ENCODE measurements at places on chromosomes 6 and 20.

DNA sequence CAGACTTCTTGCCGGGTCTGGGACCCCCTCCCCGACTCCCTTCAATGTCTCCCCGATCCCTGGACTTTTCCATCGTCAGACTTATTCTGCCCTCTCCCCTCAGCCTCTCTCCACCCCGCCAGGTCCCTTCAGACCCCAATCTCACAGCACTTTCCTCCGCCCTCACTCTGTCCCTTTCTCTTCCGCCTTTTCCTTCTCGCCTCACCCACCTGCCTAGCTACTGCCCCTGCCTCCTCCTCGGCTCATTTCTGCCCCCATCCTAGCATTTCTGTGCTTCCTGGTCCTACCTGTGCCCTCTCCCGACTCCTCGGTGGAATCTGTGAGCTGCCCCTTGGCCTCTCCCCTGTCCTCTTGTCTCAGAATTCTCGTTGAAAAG is 616 bp downstream of the CHMP4B start:
- DNase-seq: no peak

GRCh38 chr6:3721810-3722621 is 29.5 kb downstream of the PXDC1 start:
- DNase-seq: peak; percentile 39

DNA sequence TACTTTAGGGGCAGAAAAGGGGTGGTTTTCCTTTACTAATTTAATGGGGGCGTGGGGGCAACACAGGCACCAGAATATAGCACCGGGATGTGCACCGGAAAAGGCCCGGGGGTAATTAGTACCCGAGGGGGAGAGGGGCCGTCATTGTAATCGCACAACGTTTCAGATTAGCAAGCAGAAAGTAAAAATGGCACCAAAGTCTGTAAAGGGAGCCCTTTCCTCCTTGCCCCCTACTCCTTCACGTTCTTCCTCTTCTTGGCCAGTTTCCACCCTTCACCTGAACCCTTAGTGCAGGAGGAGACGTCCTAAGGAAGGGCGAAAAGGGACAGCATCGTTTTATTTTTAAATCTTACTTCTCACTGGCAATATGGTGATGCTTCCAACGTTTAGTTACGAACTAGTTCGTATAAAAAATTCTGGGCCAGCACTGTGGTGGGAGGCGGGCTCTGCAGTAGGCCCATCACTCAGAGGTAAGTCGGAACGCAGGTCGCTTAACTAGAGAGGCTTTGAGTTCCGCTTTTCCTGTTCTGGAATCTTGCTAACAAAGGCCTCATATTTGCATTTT is 742 bp upstream of the CEP85L start:
- DNase-seq: no peak

DNA sequence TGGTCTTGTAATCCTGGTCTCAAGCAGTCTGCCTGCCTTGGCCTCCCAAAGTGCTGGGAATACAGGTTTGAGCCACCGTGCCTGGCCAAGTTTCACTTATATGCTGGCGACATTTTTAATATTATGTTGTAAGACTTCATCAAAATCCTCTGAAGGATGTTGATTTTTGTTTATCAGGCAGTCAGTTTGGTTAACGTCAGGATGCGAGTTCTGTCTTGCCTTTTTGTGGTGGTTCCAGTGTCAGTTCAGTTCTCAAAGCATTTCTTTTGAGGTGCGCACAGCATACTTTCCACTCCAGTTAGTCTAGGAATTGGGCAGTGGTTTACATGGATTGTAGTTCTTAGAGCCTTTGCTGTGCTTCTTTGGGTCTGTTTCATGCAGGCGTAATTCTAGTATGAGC is 24.9 kb downstream of the SCAF8 start:
- DNase-seq: no peak

DNA sequence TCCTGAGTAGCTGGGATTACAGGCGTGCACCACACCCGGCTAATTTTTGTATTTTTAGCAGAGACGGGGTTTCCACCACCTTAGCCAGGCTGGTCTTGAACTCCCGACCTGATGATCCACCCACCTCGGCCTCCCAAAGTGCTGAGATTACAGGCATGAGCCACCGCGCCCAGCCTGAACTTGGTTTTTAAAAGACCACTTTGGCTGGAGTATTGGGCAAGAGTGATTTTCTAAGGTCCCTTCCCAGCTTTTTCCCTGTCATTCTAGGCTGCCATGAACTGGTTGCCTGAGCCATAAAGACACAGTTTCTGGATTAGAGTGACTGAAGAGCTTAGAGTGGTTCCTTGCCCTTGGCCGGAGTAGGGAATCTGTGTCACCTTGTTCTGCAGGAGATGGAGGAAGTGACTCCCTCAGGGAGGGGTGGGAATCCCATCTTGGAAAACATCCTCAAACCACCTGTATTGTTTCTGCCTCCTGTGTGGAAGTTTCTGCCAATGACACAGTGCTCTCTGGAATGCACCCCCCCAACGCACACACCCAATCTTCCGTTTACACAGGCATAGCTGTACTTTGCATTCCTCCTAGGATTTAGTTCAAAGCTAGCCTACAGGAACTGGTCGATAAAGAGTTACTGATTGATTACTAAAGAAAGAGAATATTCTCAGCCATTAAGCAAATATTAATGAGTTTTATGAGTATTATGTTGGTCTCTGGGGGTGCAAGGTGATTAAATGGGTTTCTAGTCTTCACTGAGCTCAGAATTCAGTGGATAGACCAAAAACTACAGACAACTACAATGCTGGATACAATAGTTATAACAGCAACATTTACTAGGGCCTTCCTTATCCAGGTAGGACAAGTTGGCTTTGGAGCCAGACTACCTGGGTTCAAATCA is 18.2 kb downstream of the BCL2L1 start:
- no peak for DNase-seq

DNA sequence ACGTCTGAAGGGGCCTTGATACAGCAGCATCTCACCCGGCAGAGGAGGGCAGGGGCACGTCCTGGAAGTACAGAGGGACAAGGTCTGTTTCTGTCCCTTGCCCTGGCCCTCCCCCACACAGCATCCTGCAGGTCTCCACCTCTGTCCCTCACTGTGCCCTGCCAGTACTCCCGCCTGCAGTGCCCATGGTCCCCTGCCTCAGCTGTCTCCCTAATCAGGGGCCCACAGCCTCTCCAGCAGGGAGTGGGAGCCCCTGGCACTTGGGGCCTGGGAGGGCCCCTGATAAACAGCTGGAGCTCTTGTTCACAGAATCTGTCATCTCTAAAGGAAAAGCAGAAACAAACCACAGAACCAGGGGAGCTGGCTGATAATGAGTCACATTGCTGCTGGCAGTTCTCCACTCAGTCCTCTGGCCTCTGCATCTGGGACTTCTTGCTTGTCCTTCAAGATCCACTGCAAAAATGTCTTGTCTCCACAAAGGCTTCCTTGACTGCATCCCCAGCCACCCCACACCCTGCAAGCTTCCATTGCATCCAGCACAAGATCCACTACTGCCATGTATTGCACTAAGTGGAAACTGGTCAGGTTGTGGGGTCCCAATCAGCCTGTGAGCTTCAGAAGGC is 33.2 kb upstream of the TAF8 start:
- DNase-seq: peak; percentile 12

- no peak for DNase-seq
These were observed 42.0 kb downstream of the TGM2 start for GRCh38 chr20:38123021-38123587.

DNA sequence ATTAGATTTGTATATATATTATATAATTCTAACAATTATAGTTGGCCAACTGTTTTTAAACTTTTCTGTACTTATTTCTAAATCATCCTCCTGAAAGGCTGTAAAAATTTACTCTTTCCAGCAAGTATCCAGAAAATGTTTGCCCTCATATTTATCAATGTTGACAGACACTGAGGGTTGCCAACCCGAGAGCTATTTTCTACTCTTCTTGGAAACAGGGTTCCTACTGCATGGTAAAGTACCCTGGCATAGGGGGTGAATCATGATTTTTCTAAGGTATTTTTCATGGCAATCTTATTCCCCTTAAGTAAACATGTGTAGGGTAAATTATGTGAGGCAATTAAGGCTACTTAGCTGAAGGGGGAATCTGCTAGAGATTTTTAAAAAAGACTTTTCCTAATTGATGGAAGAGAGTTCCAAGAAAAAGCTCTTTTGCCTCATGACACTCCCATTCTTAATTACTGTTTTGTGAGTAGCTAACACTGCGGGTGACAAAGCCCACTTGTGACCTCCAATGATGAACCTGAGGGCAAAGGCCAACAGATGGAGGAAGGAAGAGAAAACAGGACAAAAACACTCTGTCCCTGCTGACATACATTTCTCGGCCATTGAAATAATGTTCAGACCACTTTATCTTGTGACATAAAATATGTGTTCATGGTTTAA is 37.9 kb downstream of the GPX5 start:
- DNase-seq: no peak

- DNase-seq: peak; percentile 30
These were observed 77.2 kb downstream of the TMEM242 start for GRCh38 chr6:157246048-157246630.

DNA sequence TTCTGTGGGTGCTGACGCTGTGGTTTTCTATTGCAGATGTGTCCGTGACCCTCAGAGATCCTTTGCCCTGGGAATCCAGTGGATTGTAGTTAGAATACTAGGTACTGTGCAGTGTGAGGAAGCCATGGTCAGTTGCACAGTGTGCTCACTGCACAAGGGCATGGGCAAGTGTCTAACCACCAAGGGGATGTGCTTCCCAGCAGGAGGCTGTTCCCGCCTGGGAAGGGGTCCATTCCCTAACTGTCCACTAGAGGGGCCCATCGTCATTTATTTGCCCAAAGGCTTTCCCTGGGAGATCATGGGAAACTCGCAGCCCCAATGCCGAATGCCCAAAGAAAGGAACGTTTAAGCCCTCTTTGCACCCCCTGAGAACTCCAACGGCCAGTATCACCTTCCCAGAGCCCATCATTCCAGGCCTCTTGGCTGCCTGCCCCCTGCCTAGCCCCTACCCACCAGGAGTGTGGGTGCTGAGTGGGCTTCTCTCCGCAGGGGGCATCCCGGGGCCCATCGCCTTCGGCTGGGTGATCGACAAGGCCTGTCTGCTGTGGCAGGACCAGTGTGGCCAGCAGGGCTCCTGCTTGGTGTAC is 26.2 kb downstream of the SLCO4A1 start:
- peak; percentile 44 for DNase-seq

DNA sequence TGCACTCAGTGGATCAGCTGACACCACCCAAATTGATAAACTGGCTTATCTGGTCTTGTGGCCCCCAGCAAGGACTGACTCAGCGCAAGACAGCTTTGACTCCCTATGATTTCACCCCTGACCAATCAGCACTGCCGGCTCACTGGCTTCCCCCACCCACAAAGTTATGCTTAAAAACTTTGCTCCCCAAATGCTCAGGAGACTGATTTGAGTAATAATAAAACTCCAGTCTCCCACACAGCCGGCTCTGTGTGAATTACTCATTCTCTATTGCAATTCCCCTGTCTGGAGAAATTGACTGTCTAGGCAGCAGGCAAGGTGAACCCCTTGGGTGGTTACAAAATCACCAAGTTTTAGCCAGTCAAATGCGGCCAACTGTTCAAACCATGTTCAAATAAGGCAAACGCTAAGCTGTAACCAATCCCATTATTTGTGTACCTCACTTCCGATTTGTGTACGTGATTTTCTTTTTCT is 32.5 kb downstream of the SLC22A2 start:
- no peak for DNase-seq

DNA sequence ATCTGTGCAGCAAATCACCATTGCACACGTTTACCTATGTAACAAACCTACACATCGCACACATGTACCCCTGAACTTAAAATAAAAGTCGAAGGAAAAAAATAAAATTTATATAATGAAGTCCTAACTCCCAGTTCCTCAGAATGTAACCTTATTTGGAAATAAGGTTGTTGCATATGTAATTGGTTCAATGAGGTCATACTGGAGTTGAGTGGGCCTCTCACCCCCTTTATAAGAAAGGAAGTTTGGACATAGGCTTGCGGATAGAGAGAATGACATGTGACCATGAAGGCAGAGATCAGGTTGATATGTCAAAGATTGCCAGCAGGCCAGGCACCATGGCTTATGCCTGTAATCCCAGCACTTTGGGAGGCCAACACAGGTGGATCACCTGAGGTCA is 16.1 kb upstream of the ZBTB22 start:
- DNase-seq: no peak

DNA sequence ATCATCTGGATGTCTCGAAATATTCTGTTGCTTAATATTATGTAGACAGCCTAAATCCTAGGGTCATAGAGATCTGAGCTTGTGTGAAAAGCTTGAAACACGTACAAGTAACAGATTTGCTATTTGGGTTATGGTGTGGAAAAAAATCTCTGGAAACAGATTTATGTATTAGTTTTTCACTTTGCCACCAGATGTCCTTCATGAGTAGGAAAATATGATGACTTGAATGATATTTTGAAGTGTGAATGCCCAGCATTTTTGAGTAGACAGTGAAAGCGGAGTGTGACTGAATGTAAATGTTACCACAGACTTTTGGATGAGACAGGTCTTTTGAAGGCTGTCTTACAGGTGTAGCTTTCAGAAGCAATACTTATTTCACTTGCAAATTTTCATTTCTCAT is 4.2 kb upstream of the BMP6 start:
- no peak for DNase-seq

- no peak for DNase-seq
These were observed 58.0 kb downstream of the GNAS start for GRCh38 chr20:58910473-58910872.

- no peak for DNase-seq
These were observed 24.4 kb downstream of the SULF2 start for GRCh38 chr20:47760686-47761481.

DNA sequence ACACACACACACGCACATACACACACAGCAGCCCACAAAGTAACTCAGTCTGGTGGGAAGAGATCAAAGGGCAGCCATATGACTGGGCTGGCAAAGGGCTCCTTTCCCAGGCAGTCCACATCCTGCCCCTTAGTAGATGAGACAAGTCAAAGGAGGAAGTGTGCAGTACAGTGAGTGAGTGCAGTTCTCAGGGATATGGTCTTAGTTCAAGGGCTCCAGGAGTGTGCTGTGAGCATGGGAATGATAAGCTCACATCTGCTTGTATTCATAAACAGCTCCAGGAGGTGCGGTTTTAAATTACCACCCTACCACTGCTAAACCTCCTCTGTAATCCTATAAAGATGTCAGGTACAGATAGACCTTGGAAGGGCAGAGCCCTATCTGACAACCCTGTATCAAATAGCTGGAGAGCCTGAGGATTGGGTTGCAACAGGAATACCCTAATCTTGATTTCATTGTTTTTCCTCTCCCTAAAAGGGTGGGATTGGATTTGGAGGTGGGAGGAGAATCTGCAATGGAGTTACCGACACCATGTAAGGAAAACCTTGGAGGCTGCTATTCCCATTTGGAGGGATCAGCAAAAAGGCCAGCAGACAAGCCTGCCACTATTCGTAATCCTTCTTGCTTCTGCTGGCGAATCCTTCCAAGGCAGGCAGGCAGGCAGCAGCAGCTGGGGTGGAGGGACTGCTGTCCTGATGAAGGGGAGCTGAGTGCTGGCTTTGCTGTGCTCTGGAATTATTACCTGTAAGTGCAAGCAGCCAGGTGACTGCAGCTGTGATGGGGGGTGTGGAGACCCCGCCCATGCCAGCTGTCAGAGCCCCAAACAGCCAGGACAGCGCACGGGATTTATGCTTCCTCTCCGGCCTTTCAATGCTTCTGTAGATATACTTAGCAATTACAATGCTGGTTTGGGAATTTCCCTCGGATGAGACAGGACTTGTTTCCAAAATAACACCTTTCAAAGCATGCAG is 342.7 kb downstream of the PRL start:
- no peak for DNase-seq

GRCh38 chr20:48283470-48284110 is 498.3 kb upstream of the SULF2 start:
- DNase-seq: peak; percentile 62

All from AG09319 (cell line).